ENCODE measurements at places on chromosomes 1 and 21.

- DNase-seq, result peak; percentile 70
Observed at GRCh38 chr1:998995-999724, 737 bp downstream of the HES4 start.

DNA sequence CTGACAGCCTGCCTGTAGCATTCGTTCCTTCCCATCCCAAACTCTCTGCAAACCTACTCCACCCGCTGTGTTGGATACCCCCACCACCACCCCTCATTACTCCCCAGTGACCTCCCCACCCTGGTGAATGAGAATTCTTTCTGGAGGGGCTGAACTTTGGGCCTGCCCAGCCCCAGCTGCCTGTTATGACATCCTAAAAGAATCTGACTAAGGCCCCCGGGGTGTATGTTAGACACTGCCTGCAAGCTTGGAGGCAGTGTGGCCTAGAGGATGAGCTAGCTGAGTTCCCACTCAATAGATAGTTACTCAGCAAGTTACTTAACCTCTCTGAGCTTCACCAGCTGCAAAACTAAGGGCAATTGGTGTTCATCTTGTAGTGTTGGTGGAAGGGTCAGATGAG, 110.2 kb upstream of the FGGY start:
- DNase-seq, result no peak

GRCh38 chr1:85488126-85488525, 23.2 kb upstream of the DDAH1 start:
- no peak for DNase-seq

GRCh38 chr1:205505076-205505729, 734 bp downstream of the CDK18 start:
- no peak for DNase-seq

DNA sequence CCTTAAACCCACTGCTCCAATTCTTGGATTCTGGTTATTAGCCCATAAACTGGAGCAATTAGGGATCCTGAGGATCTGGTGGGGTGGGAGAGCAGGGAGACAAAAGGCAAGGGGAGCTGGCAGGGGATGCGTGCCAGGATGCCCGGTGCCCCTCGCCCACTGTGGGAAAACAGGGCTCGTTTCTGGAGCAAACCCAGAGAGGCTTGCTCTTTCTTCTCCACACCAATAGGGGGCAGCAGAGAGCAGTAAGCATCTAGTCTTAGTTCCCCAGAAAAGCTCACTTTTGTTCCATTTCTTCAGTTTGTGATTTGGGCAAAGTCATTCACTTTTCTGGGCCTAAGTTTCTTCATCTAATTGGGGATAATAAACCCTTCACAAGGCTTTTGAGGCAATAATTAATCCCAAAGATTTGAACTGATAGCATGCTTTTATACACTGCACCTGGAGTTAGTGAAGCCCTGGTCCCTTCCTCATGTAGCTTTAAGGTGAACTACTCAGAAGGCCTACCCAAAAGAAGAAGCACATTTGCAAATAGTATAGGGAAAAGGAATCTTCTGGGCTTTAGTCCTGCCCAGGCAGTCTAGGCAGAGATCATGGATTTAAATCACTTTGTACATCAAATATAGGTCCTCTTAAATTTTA, 160.6 kb upstream of the USP24 start:
- DNase-seq, result no peak

All from upper lobe of right lung (tissue), 1 donor.